AG09319 (cell line): ENCODE measurements at places on chromosomes 12 and 14.

DNA sequence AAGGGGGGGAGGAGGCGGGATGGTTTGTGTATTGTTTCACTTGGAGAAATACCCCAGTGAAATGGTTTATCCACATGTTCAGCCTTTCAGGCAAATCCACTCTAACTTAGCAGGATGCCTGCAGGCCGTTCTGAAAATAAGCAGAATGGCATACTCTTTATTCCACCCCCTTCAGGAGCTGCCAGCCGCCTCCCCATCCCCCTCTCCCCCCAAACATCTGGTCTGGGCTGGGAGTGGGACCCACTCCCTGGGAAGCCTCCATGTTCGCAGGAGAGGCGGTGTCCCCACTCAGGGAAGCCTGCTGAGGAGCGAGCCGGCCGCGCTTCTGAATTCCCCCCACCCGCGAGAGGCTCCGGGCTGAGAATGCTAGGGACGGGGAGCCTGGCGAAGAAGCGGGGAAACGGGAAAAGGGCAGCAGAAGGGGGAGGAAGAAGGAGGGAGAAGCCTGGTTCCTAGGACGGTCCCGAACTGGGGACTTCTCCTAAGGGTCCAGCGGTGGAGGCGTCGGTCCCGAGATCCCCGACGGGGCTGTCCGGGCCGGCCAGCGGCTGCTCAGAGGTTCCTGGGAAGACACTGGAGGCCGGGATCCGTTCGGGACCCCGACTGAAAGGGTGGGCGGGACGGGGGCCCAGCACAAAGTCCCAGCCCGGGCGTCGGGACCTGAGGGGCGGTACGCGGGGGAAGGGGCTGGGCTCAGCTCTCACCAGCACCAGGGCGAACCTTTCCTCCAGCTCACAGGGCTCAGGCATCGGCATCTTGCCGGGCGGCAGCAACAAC is 666 bp downstream of the FMNL3 start:
- DNase-seq = no peak

DNA sequence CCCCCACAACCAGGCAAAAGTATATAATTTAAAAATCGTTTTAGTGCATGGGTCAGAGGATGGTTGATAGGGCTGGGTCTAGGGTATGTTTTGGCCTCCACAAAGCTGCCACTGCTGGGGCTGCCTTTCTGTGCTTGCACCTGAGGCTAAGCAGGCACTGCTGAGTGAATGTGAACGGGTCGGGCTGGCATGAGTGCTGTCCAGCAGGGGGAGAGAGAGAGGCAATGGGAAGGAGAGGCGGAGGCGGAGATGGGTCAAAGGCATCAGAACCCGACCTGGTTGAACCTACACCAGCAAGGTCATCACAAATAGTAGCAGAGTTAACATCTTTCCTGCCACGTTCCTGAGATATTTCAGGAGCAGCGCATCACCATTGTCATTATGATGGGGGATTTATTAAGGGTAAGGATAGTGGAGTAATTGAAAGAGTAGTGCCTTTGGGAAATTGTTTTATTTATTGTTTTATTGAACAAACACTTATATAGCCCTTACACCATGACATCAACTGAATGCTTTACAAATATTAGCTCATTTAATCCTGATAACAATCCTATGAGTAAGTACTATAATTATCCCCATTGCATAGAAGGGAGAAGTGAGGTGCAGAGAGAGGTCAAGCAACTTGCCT is 5.8 kb upstream of the NRXN3 start:
- no peak for DNase-seq

DNA sequence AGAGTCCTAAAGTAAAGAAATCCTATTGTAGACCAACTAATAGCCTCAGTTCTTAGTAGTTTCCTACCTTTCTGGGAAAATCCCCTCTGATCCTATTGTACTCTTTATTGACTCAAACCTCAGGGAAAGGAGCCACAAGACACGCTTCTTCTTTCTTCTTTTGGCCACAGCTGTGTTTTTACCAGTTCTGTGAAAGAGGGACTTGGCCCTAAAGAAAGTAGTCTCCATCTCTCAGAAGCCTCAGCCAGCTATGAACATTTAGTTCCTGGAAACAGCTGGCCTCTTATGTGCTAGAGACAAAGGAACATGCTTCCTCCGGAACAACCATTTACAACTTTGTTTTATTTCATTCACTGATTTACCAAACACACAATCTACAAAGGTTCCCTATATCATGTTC is 66.1 kb upstream of the ARID2 start:
- no peak for DNase-seq

DNA sequence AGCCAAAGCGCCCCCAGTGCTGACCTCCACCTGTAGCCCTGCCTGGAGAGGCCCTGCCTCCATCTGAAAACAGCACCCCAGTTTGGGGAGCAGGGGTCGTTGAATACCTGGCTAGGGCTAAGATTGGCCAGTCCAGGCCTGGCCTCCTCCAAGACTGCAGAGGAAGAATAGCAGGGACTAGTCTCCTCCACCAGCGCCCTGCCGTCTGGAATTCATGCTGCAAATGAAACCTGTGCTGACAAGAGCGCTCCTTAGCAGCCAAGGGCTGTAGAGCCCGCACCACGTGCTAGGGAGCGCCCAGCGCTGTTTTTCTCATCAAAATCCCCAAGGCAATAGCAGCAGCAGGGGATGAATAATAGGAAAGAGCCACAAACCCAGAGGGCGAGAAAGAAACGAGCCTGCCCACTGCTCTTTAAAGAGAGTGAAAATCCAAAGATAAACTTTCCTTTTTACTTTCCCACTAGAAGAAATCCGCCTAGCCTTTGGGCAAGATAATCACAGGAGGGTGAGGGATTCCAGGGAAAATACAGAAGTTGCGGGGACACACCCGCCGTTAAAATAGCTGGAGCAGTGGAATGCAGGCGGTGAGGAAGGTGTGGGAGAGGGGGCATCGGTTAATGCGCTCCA is 3.3 kb downstream of the COL2A1 start:
- DNase-seq = no peak

GRCh38 chr12:60693019-60693626 is 1097.3 kb downstream of the SLC16A7 start:
- no peak for DNase-seq

DNA sequence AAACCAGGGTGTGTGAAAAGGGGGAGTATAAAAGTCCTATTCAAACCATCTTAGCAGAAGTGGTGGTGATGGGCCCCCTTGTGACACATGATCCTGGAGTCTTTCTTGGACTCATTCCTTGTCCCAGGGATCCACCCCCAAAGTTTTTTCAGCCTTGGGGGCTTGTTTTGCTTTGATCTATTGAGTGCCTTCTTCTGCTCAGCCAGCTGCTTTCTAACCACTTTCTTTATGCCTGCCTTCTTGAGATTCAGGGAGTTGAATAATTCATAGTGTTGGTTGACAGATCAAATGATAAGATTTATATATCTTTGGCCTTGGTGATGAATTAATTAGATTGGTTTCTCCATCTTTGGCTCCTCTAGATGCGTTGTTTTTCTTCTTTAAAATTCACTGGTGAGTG is 926.7 kb downstream of the DIO2 start:
- DNase-seq = no peak

GRCh38 chr14:65351493-65352194 is 60.9 kb upstream of the FUT8 start:
- no peak for DNase-seq

- DNase-seq = no peak
Observed at GRCh38 chr12:85569261-85569660, 266.9 kb downstream of the RASSF9 start.

DNA sequence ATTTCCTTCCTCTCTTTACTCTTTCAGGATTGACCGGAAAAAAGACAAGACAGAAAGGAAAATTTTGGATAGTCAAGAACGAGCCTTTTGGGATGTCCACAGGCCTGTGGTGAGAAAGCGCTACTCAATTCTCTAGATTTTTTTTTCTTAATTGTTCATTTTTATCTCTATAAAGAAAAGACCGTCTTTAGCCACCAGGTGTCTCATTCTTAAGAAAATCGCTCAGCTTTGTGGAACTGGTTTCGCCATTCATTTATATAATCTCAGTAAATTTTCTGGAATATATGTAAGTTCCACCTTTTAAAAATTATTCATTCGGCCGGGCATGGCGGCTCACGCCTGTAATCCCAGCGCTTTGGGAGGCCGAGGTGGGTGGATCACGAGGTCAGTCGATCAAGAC is 421.1 kb downstream of the DPF3 start:
- DNase-seq = no peak

DNA sequence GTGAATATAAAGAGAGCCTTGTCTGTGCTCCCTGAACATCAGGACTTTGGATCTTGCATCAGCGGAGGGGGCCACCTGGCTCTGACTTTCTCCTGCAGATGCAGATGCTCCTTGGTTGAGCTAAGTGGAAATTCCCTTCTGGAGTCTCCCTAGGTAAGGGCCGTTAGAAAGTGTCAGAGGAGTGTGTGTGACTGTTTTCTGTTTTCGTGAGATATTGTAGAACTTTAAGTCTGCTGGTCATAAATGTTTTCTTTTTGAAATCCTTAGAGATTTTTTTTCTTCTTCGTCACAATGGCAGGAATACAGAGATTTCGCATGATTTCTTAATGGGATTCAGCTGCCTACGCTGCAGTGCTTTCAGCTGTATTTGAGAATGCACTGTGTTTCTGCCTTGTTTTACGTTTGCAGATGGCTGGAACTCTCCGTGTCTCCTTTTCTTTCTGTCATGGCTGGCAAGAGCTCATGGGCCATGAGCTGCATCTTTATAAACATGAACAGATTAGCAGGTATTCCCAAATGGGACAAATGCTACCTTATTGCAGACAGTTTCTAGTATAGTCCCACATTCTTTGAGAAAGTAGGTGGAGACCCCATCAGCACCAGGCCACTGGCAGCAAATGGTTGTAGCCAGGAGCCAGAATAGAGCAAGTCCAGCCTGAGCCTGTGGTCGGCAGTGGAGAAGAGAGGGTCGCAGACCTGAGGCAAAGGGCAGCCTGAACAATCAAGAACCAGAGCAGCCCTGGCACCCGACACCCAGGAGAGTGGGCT is 76.2 kb upstream of the FRMD6 start:
- DNase-seq = no peak

- no peak for DNase-seq
Observed at GRCh38 chr12:75327642-75328041, 2.5 kb downstream of the CAPS2 start.

GRCh38 chr14:75648066-75648838 is 12.4 kb downstream of the ERG28 start:
- peak; percentile 64 for DNase-seq

DNA sequence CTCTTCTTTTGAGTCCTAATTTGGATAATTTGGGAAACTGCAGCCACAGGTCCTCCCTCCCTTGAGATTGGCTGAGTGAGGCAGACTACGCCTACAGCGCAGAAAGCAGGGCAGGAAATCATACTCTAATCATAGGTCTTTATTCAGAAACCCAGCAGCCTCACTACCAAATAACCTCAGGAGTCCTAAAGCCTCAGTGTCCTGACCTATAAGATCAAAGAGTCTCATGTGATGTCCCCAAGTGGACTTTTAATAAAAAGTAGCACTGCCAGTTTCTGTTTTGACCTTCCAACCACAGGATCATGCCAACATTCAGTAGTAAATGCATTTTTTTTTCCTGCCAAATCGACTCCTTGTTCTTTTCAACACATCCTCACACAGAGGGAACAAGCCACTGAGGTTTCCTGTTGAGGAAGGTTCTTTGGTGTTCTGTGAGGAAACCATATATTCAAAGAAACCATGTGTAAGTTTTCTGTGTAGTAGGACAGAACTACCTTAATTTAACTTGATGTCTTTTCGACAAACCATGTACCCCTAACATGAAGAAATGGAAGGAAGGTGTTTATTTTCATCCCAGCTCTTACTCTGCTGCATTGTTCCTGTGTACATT is 72.2 kb downstream of the VCPKMT start:
- no peak for DNase-seq
